ENCODE measurements at places on chromosomes 2 and 18. TPM values are rescaled to one million over a fixed set of nuclear protein-coding genes. Genes with fewer than 3 reads are reported as not detected.
A peak's percentile ranks its signal among the peaks of the same experiment; 100 is the strongest.

The RAB17 gene
- total RNA-seq = not detected

- H3K27ac ChIP-seq = no peak overlapping the region
- DNase-seq = no peak
- H3K27me3 ChIP-seq = no peaks in the 10 kb centered on the region
- no peaks in the 10 kb centered on the region for H3K4me1 ChIP-seq
Observed at GRCh38 chr2:235917506-235917905, 250.7 kb downstream of the GBX2 start.

- peaks cover 51% of the 10 kb centered on the region for H3K4me1 ChIP-seq
- H3K4me3 ChIP-seq = no peak overlapping the region
- no peak overlapping the region for H3K27ac ChIP-seq
- DNase-seq = no peak
Observed at GRCh38 chr18:46158499-46158898, 54.3 kb downstream of the HAUS1 start.

The IL36A gene
- 0.34 TPM for total RNA-seq

DNA sequence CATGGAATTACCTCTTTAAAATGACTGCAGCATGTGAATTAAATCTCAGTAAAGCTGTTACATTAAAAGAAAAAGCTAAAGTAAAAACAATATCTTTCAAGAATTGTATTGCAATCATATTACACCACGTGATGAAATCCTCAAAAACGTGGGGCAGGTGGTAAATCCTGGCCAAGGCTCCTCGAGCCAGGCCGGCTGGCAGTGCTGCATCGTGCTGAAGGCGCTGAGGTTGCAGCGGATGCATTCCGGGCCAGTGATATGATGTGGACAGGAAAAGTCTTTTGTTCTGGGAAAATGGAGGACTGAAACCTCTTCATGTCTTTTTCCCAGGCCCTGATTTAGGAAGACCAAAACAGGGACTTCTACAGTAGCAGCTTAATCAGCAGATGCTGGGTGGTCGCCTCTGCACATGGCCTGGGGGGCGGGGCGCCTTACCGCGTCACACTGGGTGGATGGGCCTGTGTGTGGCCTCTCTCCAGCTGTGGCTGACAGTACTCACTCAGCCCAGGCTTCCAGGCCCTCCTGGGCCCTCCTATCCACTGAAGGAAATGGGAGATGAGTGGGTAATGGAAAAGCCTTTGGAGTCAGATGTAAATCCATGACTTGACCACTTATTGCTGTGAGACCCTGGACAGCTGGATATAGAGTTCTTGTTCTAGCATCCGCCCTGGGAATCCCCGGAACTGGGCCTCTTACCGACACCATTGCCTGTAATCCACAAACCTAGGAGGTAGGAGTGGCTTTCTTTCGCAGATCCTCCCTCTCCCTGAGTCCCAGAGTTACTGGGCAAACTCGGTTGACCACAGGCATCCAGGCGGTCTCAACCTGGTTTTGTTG, 45.1 kb downstream of the PROC start:
- no peak overlapping the region for H3K27ac ChIP-seq
- peaks cover 24% of the 10 kb centered on the region for H3K36me3 ChIP-seq
- no peak for DNase-seq

GRCh38 chr2:26712486-26713465, 20.3 kb downstream of the KCNK3 start:
- H3K36me3 ChIP-seq = no peaks in the 10 kb centered on the region
- H3K4me1 ChIP-seq = no peaks in the 10 kb centered on the region
- H3K4me3 ChIP-seq = no peak overlapping the region
- H3K27ac ChIP-seq = no peak overlapping the region
- no peak for DNase-seq
- H3K27me3 ChIP-seq = no peaks in the 10 kb centered on the region

The CHRND gene
- total RNA-seq = not detected

DNA sequence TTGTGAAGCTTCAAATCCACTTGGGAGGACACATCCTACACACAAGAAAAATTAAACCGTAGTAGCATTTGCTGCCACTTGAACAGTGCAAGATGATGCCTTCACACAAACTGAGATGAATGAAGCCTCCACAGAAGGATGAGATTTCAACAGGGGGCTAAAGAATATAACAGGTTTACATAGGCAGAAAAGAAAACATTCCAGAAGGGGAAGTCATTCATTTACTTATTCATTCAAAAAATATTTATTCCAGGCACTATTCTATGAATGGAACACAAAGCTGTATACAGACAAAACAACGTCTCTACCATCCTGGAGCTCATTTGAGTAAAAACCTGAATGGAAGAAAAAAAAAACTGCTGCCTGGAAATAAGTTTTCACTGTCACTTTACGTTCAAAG, 170.5 kb downstream of the CDH20 start:
- no peaks in the 10 kb centered on the region for H3K4me1 ChIP-seq

The GKN2 gene
- not detected for total RNA-seq

DNA sequence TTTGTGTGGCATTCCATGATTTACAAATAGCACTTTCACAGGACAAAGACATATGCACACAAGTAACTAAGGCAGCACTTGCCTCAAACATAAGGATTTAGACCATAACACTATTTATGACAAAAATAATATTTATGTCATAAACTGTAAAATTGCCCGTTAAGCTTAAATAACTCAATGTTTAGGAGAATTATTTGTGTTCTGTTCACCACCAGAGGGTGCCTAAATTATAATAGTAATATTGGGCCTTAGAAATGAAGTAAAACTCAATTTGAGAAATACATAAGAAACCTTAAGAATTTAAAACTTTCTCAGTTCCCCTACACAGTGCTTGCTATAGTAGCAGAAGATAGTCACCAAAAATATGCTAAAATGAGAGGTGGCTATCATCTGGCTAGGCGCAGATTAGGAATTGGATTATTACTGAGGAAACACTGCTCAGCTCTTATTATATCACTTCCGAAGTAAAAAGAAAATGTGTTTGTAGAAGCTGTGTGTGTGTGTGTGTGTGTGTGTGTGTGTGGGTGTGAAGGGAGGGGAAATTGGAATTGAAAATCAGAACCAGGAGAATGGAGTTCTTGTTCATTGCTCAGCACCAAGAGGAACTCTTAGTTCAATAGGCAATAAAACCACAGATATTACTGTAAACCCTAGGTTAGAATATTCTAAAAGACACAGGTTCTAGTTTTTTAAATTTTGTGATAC, 4.9 kb upstream of the CHN1 start:
- no peaks in the 10 kb centered on the region for H3K36me3 ChIP-seq
- H3K27me3 ChIP-seq = peaks cover 57% of the 10 kb centered on the region
- H3K4me3 ChIP-seq = no peak overlapping the region
- no peak for DNase-seq

DNA sequence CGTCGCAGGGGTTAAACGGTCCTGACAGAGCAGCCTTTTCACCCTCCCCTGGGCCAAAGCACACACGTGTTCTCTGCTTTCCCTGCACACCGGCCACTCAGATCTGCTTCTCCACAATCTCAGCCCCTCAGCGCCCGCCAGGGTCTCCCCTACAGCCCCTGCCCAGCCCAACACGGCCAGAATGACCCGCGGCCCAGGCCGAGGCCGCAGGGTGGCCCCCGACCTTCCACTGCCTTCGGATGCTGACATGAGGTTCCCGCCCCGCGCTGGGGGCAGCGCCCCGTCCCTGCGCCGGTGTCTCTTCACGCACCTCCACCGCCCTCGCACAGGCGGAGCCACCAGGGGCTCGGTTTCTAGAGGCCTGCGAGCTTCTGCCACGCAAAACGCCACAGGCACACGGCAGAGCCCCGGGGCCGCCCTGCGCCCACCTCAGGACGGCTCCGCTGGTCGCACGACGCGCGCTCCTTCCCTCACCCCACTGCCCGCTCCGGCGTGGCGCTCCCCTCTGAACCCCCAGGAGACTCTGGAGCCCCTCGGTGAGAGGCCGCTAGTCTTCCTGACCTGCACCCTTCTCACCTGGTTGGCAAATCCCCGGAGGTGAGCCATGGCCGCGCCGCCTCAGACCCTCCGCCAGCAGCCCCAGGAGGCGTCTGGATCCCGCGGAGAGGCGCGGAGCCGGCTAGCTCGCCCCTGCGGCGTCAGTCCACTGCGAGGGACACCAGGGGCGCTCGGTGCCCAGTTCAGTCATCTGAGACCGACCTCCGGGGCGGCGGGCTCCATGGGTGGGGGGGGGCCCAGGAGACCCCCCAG, 749 bp downstream of the STK25 start:
- H3K27me3 ChIP-seq = peaks cover 4% of the 10 kb centered on the region
- peak overlapping the region; percentile 82 for H3K4me3 ChIP-seq
- no peak overlapping the region for H3K27ac ChIP-seq

DNA sequence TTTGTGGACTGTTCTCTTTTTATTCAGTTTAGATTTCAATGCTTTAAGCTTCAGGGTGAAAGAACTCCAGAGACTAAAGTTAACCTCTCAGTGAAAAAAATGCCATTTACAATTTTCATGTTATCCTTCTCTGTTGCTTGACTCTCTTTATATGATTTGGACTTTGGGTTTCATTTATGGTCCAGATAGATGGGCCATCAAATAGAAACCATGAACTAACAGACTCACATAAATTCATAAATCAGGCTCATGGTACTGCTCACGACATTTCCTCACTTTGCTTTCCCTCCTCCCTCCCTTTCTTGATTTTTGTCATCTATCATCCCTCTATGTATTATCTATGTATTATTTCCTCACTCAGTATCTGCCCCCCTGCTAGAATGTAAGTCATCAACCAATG, 10.0 kb downstream of the FAM110C start:
- no peak overlapping the region for H3K27ac ChIP-seq
- H3K27me3 ChIP-seq = peaks cover 4% of the 10 kb centered on the region
- H3K36me3 ChIP-seq = peaks cover 37% of the 10 kb centered on the region
- DNase-seq = no peak
- no peak overlapping the region for H3K4me3 ChIP-seq

DNA sequence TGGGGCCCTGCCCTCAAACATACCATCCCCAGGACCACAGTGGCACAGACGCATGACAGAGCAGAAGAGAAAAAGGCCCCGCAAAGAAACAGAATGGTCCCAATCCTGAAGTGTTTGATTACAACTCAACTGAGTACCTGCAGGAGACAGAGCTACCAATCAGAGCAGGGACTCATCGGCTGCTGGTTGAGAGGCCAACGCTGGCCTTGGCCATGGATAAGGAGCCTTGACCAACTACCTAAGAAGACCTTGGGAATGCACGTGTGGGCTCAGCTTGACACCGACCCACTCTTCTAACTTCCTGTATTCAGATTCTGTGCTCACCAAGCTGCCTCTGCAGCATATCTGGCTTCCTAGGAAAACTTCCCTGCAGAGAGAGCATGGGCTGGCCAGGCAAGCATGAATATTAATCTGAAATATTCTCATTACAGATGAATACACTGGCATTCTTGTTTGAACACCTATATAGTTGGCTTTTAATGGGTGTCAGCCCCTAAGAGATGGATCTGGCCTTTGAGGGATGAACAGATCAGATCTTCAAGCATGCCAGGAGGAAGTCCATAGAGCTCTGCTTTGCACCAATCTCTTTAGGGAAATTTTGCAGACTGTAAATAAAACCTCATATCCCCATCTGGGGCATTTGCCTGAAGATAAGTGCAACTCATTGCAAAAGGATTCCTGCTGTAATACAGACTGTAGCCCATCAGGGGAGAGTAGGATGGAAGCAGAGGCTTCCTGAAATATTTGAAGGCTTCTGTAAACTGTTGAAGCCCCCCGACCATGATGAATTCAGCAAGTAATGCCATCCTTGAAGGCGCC, 135.4 kb downstream of the BCL2 start:
- no peak overlapping the region for H3K4me3 ChIP-seq
- H3K4me1 ChIP-seq = peaks cover 59% of the 10 kb centered on the region
- H3K36me3 ChIP-seq = peaks cover 50% of the 10 kb centered on the region
- H3K27me3 ChIP-seq = no peaks in the 10 kb centered on the region

GRCh38 chr18:28040716-28041115, 136.2 kb downstream of the CDH2 start:
- H3K27ac ChIP-seq = no peak overlapping the region
- no peaks in the 10 kb centered on the region for H3K4me1 ChIP-seq
- no peaks in the 10 kb centered on the region for H3K27me3 ChIP-seq
- no peak for DNase-seq
- H3K4me3 ChIP-seq = no peak overlapping the region
- H3K36me3 ChIP-seq = no peaks in the 10 kb centered on the region

GRCh38 chr2:85988175-85988913, 99.6 kb upstream of the ST3GAL5 start:
- no peaks in the 10 kb centered on the region for H3K36me3 ChIP-seq
- H3K27me3 ChIP-seq = peaks cover under 1% of the 10 kb centered on the region
- no peak overlapping the region for H3K4me3 ChIP-seq
- H3K4me1 ChIP-seq = peaks cover 12% of the 10 kb centered on the region
- no peak overlapping the region for H3K27ac ChIP-seq
- no peak for DNase-seq

GRCh38 chr2:47695800-47696477, 87.0 kb upstream of the MSH6 start:
- no peak overlapping the region for H3K4me3 ChIP-seq
- no peak overlapping the region for H3K27ac ChIP-seq
- H3K27me3 ChIP-seq = peaks cover 9% of the 10 kb centered on the region

DNA sequence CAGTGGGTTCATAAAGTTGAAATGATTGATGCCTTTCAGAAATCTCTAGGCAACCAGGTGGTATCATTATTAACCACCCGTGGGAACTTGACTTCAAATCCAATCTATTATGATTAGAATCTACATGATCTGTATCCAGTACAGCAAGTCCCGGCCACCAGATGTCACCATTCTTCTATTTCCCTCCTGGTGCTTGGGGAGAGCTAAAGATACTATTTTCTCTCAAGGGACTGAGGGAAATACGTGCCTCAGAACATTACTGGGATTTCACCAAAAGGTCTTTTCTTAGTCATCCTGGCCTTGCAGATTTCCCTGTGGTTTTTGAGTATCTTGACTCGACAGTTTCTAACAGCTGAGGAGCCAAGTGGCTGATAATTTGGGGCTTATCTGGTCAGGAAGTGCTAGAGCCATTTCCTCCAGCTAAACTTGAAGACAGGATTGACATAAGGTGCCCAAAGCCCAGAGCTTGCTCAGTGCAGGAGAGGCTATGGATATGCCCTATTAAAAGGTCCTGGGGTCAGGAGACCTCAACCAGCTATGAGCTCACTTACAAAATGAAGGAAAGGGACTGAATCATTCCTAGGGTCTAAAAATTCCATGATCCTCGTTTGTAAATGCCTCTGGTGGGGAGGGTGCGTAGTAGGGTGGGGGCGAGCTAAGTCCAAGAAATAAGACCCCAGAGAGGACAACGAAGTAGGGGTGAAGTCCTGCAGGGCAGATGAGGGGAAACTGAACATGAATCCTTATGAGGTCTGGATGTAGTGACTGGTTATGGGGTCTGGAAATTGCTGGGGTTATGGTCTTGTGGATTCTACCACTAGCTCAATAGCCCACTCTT, 135.4 kb upstream of the MGAT5 start:
- peak; percentile 62 for DNase-seq
- H3K27ac ChIP-seq = no peak overlapping the region
- no peaks in the 10 kb centered on the region for H3K36me3 ChIP-seq

Data from activated T-helper 2 cell treated with anti-CD3 and anti-CD28 coated beads, Interferon-gamma antibody, Interleukin-2, Interleukin-4, amounts not matched to agents 10 μg/mL and 5 μg/mL and 100 μg/mL, durations not matched to agents 14 hours and 24 hours and 36 hours (primary cell).